ENCODE measurements at places on chromosomes 6 and 20.

- H3K27me3 ChIP-seq: no peaks in the 10 kb centered on the region
- no peaks in the 10 kb centered on the region for H3K36me3 ChIP-seq
- no peak overlapping the region for H3K27ac ChIP-seq
- H3K4me1 ChIP-seq: no peaks in the 10 kb centered on the region
These were observed 323.1 kb downstream of the CENPW start for GRCh38 chr6:126662966-126663365.

- H3K36me3 ChIP-seq: no peaks in the 10 kb centered on the region
- H3K27me3 ChIP-seq: peaks cover 15% of the 10 kb centered on the region
- H3K4me1 ChIP-seq: peaks cover 6% of the 10 kb centered on the region
- DNase-seq: no peak
- no peak overlapping the region for H3K27ac ChIP-seq
- no peak overlapping the region for H3K4me3 ChIP-seq
These were observed 270.4 kb upstream of the CITED2 start for GRCh38 chr6:139644821-139645220.

- H3K4me1 ChIP-seq: peaks cover 14% of the 10 kb centered on the region
- H3K27ac ChIP-seq: no peak overlapping the region
- DNase-seq: no peak
- H3K4me3 ChIP-seq: no peak overlapping the region
- no peaks in the 10 kb centered on the region for H3K36me3 ChIP-seq
These were observed 48.7 kb downstream of the BCAS4 start for GRCh38 chr20:50843331-50844276.

GRCh38 chr6:119566546-119567260 lies 217.1 kb upstream of the MAN1A1 start:
- H3K4me3 ChIP-seq: no peak overlapping the region
- no peak overlapping the region for H3K27ac ChIP-seq
- no peaks in the 10 kb centered on the region for H3K27me3 ChIP-seq
- no peaks in the 10 kb centered on the region for H3K36me3 ChIP-seq
- H3K4me1 ChIP-seq: no peaks in the 10 kb centered on the region

DNA sequence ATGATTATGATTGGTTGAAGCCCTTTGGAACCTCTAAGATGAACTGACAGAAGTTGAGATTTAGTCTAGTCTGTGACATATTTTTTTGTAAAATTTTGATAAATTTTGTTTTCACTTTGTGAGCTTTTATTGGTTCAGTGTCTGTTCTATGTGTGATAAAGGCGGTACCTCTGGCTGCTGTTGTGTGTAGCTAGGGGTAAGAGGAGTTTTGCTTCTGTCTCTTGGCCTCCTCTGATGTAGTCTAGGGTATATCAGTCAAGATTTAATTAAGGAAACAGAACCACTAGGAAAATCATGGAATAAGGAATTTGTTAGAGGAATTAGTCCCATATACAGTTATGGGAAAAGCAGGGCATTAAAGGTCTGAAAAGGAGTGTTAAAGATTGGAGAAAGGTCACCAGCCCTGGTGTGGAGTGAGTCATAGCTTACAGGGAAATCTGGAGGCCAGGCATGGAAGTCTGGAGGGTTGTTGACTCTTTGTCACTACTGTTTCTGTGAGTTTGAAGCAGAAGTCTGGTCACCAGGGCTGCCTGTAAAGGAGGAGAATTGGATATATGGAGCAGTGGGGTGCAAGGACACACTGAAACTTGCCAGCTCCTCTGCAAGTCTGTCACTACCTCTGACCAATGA lies 28.5 kb downstream of the CDC5L start:
- no peak overlapping the region for H3K4me3 ChIP-seq
- no peak for DNase-seq
- H3K27me3 ChIP-seq: no peaks in the 10 kb centered on the region
- peak overlapping the region; percentile 4 for H3K27ac ChIP-seq

GRCh38 chr6:114419175-114419574 lies 76.4 kb upstream of the HS3ST5 start:
- H3K36me3 ChIP-seq: no peaks in the 10 kb centered on the region
- H3K27me3 ChIP-seq: no peaks in the 10 kb centered on the region
- no peak overlapping the region for H3K27ac ChIP-seq
- no peaks in the 10 kb centered on the region for H3K4me1 ChIP-seq
- no peak for DNase-seq

DNA sequence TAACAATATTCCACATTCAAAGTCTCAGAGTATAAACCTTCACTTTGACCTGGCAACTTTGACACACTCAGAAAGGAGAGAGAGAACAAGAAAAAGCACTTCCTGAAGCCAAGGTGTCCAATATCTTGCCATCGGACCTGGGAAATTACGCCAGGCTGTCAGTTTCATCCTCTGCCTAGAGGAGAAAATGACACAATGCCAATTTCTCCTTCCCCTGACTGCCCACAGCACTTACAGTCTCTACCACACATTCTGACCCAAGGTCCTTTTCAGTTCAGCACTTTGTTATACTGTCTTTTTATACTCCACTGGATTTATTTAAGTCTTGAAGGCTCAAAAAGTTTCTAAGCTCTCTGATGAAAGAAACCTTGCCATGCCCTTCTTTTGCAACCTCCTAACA lies 250.4 kb downstream of the GMPR start:
- H3K4me1 ChIP-seq: peaks cover 81% of the 10 kb centered on the region
- DNase-seq: no peak
- H3K27me3 ChIP-seq: no peaks in the 10 kb centered on the region
- H3K4me3 ChIP-seq: peak overlapping the region; percentile 1
- peak overlapping the region; percentile 61 for H3K27ac ChIP-seq
- H3K36me3 ChIP-seq: peaks cover 38% of the 10 kb centered on the region

GRCh38 chr6:129577691-129578090 lies 132.3 kb downstream of the ARHGAP18 start:
- H3K27me3 ChIP-seq: peaks cover 5% of the 10 kb centered on the region
- H3K27ac ChIP-seq: no peak overlapping the region
- peaks cover 9% of the 10 kb centered on the region for H3K36me3 ChIP-seq
- DNase-seq: no peak
- peaks cover 3% of the 10 kb centered on the region for H3K4me1 ChIP-seq

DNA sequence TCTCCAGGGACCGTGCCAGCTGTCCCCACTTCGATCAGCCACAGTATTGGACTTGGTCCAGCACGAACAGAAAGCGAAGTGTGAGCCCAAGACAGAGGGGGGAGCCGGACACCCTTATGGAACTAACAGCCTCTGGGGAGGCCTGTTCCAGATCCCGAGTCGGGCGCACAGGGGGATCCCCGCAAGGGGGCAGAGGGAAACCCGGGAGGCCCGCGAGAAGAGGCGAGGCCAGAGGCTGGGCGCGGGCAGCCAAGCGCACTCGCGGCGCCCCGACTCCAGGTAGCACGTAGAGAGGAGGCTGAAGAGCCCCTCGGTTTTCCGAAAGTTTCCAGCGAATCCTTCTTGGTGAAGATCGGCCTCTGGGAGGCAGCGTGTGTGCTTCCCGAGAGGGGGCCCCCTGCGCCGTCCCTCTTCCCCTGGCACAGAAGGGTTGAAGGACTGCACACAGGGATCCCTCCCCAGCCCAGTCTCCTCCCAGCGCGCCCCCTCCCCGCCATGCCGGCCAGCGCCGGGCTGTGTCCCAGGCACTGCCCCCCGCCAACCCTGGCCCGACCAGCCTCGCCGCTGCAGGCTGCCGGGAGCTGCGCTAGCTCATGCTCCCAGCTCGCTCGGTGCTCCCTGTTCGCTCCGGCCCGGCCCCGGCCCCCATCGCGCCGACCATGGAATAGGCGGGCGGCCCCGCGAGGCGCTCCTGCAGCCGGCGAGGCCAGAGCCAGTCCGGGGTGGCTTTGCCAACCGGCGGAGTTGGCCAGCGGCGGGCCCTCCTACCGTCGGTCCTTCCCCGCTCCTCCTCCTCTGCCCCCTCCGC lies 577 bp upstream of the SLC24A3 start:
- no peaks in the 10 kb centered on the region for H3K4me1 ChIP-seq
- no peaks in the 10 kb centered on the region for H3K36me3 ChIP-seq
- no peak overlapping the region for H3K4me3 ChIP-seq
- no peak overlapping the region for H3K27ac ChIP-seq
- DNase-seq: no peak
- peaks cover 36% of the 10 kb centered on the region for H3K27me3 ChIP-seq

GRCh38 chr6:170221052-170221752 lies 69.7 kb downstream of the DLL1 start:
- no peak overlapping the region for H3K27ac ChIP-seq
- peaks cover 1% of the 10 kb centered on the region for H3K27me3 ChIP-seq
- H3K36me3 ChIP-seq: no peaks in the 10 kb centered on the region
- no peak overlapping the region for H3K4me3 ChIP-seq

DNA sequence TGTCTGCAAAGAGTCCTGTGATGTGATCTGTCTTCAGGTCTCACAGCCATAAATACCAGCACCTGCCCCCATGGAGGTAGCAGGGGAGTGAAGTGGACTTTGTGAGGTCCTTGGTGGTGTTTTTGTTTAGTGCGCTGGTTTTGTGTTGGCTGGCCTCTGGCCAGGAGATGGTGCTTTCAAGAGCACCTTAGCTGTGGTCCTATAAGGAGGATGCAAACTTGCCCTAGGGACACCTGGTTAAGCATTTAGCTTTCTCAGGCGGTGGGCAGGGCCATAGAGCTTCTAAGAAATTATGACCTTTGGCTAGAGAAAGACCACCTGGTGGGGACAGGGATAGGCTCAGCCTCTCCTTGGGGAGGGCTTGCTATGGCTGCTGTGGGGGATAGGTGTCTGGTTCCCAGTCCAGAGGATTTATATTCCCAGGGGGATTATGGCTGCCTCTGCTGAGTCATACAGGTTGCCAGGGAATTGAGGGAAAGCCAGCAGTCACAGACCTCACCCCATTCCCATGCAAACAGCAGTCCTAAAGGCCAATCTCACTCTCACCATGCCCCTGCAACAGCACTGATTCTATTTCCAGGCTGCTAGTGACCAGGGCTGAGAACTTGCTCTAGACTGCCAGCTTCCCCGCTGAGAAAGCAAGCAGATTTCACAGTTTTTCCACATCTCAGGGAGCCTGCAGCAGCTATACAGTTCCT lies 259.3 kb downstream of the TFAP2B start:
- no peaks in the 10 kb centered on the region for H3K36me3 ChIP-seq
- no peak for DNase-seq
- no peak overlapping the region for H3K4me3 ChIP-seq
- H3K27me3 ChIP-seq: no peaks in the 10 kb centered on the region

DNA sequence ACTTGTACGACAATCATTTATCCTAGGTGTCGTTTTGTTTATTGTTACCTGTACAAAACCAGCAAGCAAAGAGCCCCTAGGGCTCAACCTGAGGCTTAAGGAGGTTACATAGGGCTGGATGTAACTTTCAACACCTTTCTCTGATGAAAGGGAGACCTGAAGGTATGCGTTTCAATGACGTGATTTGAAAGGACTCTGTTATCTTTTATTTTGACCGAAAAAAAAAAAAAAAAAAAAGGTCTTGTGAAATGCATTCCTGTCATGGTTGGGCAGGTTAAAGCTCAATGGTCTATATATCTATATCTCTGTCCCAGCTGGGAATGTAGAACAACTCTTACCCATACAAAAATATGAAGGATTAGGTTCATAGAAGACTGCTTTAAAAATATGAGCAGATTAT lies 78.7 kb upstream of the SASH1 start:
- no peak overlapping the region for H3K4me3 ChIP-seq
- no peaks in the 10 kb centered on the region for H3K36me3 ChIP-seq

DNA sequence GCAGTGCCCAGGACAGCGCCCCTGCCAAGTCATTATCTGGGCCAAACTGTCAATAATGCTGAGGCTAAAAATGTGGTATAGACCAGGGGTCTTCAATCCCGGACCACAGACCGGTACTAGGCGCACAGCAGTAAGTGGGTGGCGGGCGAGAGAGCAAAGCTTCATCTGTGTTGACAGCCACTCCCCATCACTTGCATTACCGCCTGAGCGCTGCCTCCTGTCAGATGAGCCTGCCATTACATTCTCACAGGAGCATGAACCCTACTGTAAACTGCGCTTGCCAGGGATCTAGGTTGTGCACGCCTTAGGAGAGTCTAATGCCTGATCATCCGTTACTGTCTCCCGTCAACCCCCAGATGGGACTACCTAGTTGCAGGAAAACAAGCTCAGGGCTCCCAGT lies 91.0 kb downstream of the NFATC2 start:
- H3K4me3 ChIP-seq: no peak overlapping the region
- peaks cover 28% of the 10 kb centered on the region for H3K4me1 ChIP-seq
- H3K27me3 ChIP-seq: no peaks in the 10 kb centered on the region
- H3K36me3 ChIP-seq: peaks cover 70% of the 10 kb centered on the region
- no peak for DNase-seq

DNA sequence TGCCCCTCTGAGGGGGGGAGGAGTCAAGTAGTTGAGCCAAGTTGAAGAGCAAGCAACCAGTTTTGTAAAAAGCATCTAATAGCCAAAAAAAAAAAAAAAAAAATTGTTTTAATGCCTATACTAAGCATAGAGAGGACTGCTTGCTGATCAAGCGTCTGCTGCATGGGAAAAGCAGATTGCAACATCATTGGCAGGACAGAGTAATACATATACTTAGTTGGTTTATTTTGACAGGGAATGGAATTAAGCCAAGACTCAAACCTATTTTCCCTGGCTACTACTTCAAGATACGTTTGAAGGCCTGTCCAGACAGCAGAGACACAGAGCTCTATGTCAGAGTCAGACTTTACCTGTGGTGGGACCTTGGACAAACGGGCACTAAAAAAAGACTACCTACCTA lies 120.5 kb downstream of the RTN4IP1 start:
- H3K27ac ChIP-seq: no peak overlapping the region
- no peak overlapping the region for H3K4me3 ChIP-seq
- H3K27me3 ChIP-seq: peaks cover 26% of the 10 kb centered on the region
- no peak for DNase-seq
- H3K36me3 ChIP-seq: no peaks in the 10 kb centered on the region

DNA sequence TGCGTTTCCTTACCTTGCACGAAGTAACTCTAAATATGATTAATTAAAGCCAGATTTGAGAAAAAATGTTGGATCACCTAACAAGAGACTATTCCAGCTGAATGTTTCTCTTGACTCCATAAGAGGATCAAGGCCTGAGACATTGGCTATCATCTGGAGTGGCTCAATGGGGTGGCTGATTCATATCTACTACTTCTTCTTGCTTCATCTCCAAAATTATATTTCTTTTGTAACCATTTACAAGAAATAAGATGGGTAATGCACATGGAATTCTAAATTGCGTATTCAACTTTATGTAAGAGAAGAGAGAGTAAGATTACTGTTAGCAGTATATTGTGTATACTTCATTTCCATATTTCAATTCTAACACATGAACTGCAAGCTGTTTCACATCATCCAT lies 819.0 kb upstream of the EYS start:
- H3K4me3 ChIP-seq: no peak overlapping the region
- H3K27me3 ChIP-seq: no peaks in the 10 kb centered on the region
- H3K36me3 ChIP-seq: no peaks in the 10 kb centered on the region

GRCh38 chr6:65700561-65700960 lies 6.5 kb downstream of the EYS start:
- H3K4me3 ChIP-seq: no peak overlapping the region
- DNase-seq: no peak
- no peaks in the 10 kb centered on the region for H3K4me1 ChIP-seq
- no peaks in the 10 kb centered on the region for H3K27me3 ChIP-seq
- no peaks in the 10 kb centered on the region for H3K36me3 ChIP-seq
